Muscle of leg (tissue), 16 donors: ENCODE measurements at places on chromosomes 2 and 18. TPM values are rescaled to one million over a fixed set of nuclear protein-coding genes. Genes with fewer than 3 reads are reported as not detected.

The CPO gene
- polyA plus RNA-seq, result 0.23 TPM

The ZBTB7C gene
- polyA plus RNA-seq, result 4.1 TPM

The ABCG5 gene
- 0.10 TPM for polyA plus RNA-seq

The PLGLB2 gene
- polyA plus RNA-seq, result 1.9 TPM

The MAP3K19 gene
- not detected for polyA plus RNA-seq

The SLC4A5 gene
- 2.2 TPM for polyA plus RNA-seq

The MRPL33 gene
- 130 TPM for polyA plus RNA-seq

The STAT4 gene
- 1.2 TPM for polyA plus RNA-seq

The RPIA gene
- polyA plus RNA-seq, result 25.8 TPM

The DLGAP1 gene
- 1.9 TPM for polyA plus RNA-seq

The KATNAL2 gene
- polyA plus RNA-seq, result 4.5 TPM

The PPP1R1C gene
- polyA plus RNA-seq, result 0.65 TPM

The AUP1 gene
- 72.0 TPM for polyA plus RNA-seq

The CCBE1 gene
- polyA plus RNA-seq, result 5.5 TPM

The RAMP1 gene
- polyA plus RNA-seq, result 25.7 TPM

The MARCO gene
- 1.1 TPM for polyA plus RNA-seq

The CGREF1 gene
- 0.76 TPM for polyA plus RNA-seq

The UPP2 gene
- not detected for polyA plus RNA-seq

The TUBA3D gene
- 0.57 TPM for polyA plus RNA-seq

The IL36A gene
- not detected for polyA plus RNA-seq

The AMER3 gene
- not detected for polyA plus RNA-seq

The CPLX4 gene
- polyA plus RNA-seq, result not detected

The PID1 gene
- 31.5 TPM for polyA plus RNA-seq

The RBKS gene
- polyA plus RNA-seq, result 1.4 TPM

The MYCN gene
- 7.9 TPM for polyA plus RNA-seq

The LCLAT1 gene
- 7.0 TPM for polyA plus RNA-seq

The TNFRSF11A gene
- polyA plus RNA-seq, result 2.9 TPM

The HOXD8 gene
- 24.2 TPM for polyA plus RNA-seq

The DLX2 gene
- polyA plus RNA-seq, result 0.11 TPM

The PKDCC gene
- polyA plus RNA-seq, result 126 TPM

The TCF23 gene
- polyA plus RNA-seq, result 0.39 TPM

The CSRNP3 gene
- 12.4 TPM for polyA plus RNA-seq

The PROKR1 gene
- 2.4 TPM for polyA plus RNA-seq

The KLHL29 gene
- polyA plus RNA-seq, result 7.3 TPM

The IL36RN gene
- polyA plus RNA-seq, result 5.0 TPM

The FLACC1 gene
- polyA plus RNA-seq, result 1.5 TPM

The MFSD2B gene
- polyA plus RNA-seq, result 2.2 TPM

The POMC gene
- 3.4 TPM for polyA plus RNA-seq

The CBLN2 gene
- 0.74 TPM for polyA plus RNA-seq

The DNAJC5G gene
- polyA plus RNA-seq, result not detected

The CTAGE1 gene
- polyA plus RNA-seq, result not detected

The CYS1 gene
- 10.9 TPM for polyA plus RNA-seq
